ENCODE measurements at places on chromosomes 7 and 10. TPM values are rescaled to one million over a fixed set of nuclear protein-coding genes. Genes with fewer than 3 reads are reported as not detected.
A peak's percentile ranks its signal among the peaks of the same experiment; 100 is the strongest.

- peak; percentile 58 for DNase-seq
Observed at GRCh38 chr7:64045301-64046040, at the start of gene ZNF727. Gene ZNF727 (plus strand): TSS chr7:64045434. CDS start chr7:64045622, 188 bp downstream.

GRCh38 chr10:89475125-89475524, 60.3 kb downstream of the SLC16A12 start:
- no peak for DNase-seq

The GSTK1 gene
- 261 TPM for total RNA-seq

DNA sequence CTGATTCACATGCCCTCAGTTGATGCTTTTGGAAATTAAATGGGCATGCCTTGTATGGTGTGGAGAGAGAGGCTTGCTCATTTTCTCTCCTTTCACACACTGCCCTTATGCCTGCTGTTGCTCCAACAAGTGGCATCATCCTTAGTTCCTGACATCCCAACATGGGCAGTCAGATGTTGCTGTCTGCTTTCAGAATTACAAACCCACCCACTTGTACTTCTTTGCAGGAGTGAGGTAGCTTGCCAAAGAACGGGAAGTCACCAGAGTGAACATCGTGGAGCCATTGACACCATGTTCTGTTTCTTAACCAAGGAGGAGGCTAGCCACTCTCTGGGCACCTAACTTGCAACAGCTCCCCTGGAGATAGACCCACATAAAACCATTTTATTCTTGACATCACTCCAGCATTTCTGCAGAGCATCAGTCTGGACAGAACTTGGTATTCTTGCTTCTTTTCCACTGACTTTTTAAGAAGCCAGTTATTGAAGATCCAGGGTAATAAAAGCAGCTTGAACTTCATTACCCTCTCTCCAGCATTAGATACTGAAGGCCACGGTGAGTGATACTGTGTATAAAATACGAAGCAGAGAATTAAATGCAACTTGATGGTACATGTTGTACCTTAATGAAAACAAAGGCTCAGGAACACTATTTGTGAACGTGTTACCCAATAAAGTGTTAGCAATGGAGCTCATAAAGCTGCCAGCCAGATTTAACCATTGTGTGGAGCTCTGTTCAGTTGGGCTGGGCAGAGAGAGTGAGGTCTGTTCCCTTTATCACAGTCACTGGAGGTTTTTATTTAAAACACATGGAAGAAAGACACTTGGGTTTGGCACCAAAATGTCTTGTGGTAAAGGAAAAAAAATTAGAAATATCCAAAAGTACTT, 195.8 kb upstream of the HABP2 start:
- DNase-seq = no peak

The PRTFDC1 gene
- 0.63 TPM for total RNA-seq
